Psoas muscle (tissue), 8 donors: ENCODE measurements at places on chromosomes 3 and 15.

- DNase-seq = no peak
Measured at GRCh38 chr3:46070595-46071093, 43.4 kb upstream of the XCR1 start.

GRCh38 chr15:66254089-66254950, 770 bp upstream of the MEGF11 start:
- no peak for DNase-seq

DNA sequence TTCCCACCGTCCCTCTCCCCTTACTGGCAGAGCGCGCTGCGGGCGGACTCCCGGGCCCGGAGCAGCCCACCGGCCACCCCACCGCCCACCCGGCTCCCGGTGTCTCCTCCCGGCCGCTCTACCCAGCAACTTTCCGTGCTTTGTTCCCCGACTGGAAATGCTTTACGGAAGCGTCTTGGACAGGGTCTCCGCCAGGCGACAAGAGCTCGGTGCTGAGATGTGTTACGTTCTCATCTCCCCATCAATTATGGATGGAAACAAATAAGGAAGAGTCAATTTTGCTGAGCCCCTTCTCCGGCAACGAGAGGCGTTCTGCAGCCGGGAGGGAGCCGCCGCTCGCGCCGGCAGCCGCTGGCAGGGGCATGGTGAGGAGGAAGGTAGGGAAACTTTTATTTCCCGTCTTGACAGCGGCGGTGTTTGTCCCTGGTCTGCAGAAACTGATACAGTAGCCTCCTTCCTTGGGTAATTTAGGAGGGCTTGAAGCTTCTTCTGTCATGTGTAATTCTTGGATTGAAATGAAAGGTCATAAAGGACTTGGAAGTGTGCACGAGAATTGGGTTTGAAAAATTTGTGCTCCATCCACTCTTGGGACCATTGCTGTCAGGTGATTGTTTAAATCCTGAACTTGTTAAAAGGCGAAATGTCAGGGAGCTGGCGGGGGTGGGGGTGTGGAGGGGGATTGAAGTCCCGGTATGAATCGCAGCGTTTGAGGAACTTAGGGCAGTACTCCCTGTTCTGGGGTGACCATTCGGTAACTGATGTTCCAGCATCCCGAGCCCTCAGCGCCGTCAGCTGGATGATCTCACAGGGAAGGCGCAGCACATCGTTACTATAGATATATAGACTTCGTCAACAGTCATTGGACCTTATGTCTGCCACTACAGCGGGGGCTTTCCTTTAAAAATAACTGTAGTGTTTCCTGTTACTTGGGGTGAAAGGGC, 1.5 kb downstream of the SEMA6D start:
- peak; percentile 57 for DNase-seq

- no peak for DNase-seq
Measured at GRCh38 chr3:37395286-37395685, 220.9 kb upstream of the LRRFIP2 start.

GRCh38 chr15:56767315-56767714, 34.0 kb upstream of the ZNF280D start:
- no peak for DNase-seq

DNA sequence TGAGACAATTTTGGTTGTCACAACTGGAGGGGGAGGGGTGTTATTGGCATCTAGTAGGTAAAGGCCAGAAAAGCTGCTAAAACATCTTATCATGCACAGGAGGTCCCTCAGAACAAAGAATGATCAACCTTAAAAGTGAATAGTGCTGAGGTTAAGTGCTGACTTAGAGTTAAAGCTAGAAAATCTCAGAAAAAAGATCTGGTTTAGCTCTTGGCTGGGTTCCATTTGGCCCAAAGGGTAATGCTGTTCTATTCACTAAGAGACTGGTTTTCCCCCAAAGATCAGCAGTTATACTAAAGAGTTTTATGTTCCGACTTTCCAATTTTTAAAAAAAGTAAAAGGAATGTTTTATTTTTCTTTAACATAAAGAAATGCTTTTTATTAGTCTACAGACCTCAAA, 15.6 kb downstream of the DCBLD2 start:
- no peak for DNase-seq

DNA sequence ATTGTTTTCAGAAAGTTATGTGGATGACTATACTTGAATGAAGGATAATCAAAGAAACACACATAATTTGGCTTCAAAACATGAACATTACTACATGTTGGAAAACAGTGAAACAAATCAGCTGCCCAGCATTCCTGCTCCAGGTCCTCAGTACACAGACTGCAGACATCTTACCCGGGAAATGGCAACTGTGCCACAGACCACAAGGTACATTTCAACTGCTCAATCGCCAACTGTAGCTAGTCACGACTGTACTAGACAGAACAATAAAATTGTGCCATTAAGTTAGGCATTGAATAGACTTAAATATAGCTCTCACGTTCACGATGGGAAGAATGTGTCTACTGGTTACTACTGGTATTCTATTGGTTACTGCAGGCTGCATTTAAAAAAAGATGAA, 5.0 kb downstream of the NAA50 start:
- no peak for DNase-seq

DNA sequence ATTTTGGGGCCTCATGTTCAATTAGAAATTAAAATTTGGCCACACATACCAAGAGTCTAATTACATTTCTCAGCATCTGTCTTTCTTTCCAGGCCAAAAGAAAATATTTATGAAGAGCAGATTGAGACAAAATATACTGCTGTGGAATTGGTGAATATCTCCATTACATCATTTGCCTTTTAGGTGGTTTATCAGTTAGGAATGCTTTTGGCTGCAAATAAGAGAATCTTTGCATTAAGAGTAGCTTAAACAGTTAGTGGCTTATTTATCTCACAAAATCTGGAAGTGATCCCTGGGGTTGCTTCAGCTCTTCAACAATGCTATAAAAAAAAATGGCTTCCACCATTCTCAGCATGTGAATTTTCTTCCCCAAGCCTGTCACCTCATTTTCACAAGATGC, 308.7 kb downstream of the MAGI1 start:
- DNase-seq = no peak

DNA sequence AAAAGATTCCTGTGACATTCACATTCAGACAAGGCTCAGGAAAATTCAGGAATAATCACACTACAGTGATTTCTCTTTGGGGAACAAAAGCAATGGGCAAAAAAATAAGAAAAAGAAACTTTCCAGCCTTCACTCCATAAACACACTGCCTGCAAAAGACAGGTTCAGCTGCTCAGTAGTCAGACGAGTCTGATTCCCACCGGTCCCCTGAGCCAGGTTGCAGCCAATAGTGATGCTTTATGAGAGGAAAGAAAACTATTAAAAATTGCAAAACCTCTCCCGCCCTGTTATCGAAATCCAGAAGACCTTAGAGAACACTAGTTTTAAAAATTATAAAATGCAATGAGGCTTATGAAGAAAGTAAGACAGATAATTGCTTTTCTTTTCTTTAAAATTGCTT, 8.5 kb downstream of the PLCH1 start:
- DNase-seq = no peak

GRCh38 chr3:160368804-160369203, 30.2 kb downstream of the IFT80 start:
- no peak for DNase-seq

- DNase-seq = no peak
Measured at GRCh38 chr15:59420986-59421618, 16.9 kb upstream of the FAM81A start.

- DNase-seq = no peak
Measured at GRCh38 chr3:62088472-62089104, 284.8 kb downstream of the FEZF2 start.

DNA sequence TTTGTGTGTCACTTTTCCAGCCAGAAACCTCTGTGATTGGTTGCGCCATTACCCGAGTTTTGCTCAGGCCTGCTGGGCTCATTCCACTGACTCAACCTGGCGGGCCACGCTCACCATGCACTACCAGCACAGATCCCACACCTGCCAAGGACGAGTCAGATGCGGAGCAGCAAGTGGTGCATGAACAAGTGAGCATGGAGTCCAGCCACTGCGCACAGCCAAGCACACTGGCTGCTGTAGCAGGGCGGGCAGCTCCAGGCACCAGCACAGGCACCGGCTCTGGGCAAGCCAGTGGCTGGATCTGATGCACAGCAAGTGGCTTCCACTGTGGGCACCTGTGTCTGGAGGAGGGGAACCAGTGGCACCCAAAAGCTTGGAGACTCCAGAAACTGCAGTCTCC, 110.4 kb downstream of the CBLB start:
- no peak for DNase-seq

DNA sequence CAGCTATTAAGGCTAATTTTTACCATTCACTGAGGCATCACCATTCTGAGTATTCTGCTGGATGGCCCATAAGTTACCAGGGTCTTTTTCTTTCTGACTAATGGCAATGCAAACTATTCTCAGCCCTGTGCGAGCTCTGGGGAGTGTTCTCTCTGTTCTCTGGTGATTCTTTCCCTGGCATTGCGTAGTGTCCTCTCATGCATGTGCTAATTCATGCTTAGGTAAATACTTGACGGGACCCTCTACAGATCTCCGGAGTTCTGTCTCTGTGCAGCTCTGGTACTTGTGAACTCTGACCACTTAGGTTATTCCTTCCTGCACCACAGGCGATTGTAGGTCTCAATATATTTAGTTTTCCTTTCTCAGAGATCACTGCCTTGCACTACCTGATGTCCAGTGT, 34.8 kb downstream of the UBE2E1 start:
- DNase-seq = no peak
